ENCODE measurements at places on chromosomes 5 and 9.

DNA sequence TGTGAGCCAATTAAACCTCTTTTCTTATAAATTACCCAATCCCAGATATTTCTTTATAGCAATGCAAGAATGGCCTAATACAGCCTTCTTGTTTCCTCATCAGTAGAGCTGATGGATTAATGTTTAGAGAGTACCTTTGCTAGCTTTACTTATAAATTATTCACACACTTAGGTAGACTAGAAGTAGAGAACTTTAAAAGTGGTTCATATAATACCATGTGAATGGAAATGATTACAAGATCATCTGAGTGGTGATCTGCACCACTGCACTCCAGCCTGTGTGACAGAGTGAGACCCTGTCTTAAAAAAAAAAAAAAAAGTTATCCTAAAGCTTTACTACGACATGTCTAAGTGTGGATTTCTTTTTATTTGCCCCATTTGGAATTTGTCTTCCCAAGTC is 23.2 kb upstream of the LRRTM2 start:
- no peak for DNase-seq

DNA sequence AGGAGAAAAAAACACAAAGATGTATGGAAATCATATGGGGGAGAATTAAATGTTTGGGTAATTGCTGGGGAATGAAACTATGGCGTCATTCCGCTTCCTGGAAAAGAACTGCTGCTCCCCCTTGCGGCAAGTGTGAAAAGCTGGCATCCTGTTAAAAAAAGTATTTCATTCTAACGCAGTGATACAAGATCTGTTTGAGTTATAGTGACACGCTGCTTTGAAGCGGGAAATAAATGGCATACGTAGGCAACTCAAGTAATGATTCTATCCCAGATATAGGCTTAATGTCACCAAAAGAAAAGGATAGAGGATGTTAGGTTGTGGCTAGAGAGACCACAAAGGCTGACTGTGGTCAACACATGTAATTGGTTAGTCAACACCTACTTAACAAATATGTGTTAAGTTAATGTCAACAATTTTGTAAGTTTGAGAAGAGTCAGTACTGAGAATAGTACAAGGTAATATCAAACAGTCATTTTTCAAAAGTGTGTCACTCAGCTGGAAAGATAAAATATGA is 70.2 kb upstream of the ALDH1A1 start:
- no peak for DNase-seq

- DNase-seq = no peak
Observed at GRCh38 chr5:151707567-151707966, 20.9 kb upstream of the SPARC start.

DNA sequence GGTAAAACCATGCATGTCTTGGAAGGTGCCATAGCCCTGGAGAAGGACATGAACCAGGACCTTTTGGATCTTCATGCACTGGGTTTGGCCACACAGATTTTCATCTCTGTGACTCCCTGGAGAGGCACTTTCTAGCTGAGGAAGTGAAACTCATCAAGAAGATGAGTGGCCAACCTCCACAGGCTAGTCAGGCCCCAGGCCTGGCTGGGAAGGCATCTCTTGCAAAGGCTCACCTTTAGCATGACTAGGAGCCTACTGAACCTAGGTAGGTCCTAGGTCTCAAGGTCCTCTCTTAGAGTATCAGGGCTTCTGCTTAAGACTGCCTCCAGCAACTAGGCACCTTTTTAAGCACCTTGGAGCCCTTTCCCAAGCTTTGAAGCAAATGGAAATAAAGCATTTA is 1448.7 kb upstream of the ACO1 start:
- DNase-seq = no peak

- no peak for DNase-seq
Observed at GRCh38 chr9:112186695-112187094, 11.6 kb upstream of the SUSD1 start.

Data from stimulated activated CD8-positive, alpha-beta memory T cell treated with anti-CD3 and anti-CD28 coated beads, Interleukin-4, amount 100 ng/mL, for 1 hour (primary cell).